ENCODE measurements at places on chromosomes 1 and 21.
A peak's percentile ranks its signal among the peaks of the same experiment; 100 is the strongest.

GRCh38 chr1:78096976-78097375, 51.2 kb downstream of the GIPC2 start:
- DNase-seq, result no peak

DNA sequence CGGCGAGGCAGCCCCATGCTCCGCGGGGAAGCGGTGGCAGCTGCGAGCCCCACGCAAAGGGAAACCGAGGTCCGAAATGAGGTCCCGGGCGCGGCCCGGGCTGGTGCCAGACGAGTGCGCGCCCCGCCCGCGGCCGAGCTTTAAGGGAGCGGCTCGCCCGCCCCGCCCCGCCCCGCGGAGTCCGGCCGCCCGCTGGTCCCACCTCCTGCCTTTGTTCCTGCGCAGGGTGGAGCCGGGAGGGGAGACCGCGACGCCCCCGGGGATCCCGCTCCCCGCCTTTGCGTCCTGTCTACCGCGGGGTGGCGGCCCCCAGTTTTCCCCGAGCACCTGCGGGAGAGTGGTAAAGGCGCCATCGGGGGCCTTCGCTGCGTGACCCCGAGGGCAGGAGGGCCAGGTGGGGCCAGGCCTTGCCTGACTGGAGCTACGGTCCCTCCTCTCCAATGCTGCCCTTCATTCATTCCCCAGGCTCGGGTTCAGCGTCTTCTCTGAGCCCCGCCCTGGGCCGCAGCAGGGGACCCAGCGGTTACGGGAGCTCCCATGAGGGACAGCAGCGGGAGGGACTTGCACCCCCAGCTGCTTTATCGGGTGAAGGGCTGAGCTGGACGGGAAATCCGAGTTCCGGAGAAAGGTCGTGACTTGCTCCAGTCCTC, at the start of gene HES2:
Gene HES2 (minus strand): TSS at position 116 of the 650 bp plus-strand sequence. CDS start 99 bp downstream, at position 17.
- no peak for DNase-seq

- peak; percentile 87 for DNase-seq
These were observed 2.9 kb upstream of the HTR6 start for GRCh38 chr1:19661721-19662228.

DNA sequence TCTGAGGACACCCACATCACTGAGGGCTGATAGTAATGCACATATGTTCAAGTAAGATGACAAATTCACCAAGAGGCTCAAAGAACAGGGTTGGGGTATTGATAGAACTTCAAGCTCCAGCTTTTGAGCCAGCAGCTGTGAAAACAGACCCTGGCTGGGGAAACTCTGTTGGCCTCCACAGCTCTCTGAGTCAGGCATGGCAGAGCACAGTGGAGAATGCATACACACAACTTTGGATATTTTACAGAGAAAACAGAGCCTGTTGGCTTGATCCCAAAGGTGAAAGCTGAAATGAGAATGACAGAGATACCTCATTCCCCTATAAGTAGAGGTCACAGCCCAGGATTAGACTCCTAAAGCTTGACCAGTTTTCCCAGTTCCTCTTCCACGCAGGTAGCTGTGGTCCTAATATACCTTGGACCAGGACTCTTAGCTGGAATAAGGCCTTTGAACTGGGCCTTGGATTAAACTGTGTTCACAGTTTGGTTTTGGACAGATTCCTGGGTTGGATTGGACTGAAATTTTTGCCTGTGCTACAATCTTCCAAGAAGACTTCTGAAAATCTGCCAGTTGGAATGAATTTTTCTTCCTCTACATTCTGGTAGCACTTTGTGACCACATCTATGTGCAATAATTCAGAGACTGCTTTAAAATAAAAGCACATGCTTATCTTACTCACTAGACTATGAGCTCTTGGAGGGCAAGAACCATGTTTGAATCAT, 101.6 kb upstream of the HMGB4 start:
- DNase-seq, result peak; percentile 93

GRCh38 chr1:203076031-203076511, 9.7 kb downstream of the MYOG start:
- DNase-seq, result no peak

GRCh38 chr1:226209307-226210059, 14.0 kb upstream of the MIXL1 start:
- peak; percentile 24 for DNase-seq

- no peak for DNase-seq
These were observed 3.3 kb downstream of the SSBP3 start for GRCh38 chr1:54402896-54403295.

- DNase-seq, result no peak
These were observed 48.1 kb upstream of the FOXO6 start for GRCh38 chr1:41312991-41313645.

GRCh38 chr1:183043872-183044854, 20.9 kb downstream of the LAMC1 start:
- no peak for DNase-seq

DNA sequence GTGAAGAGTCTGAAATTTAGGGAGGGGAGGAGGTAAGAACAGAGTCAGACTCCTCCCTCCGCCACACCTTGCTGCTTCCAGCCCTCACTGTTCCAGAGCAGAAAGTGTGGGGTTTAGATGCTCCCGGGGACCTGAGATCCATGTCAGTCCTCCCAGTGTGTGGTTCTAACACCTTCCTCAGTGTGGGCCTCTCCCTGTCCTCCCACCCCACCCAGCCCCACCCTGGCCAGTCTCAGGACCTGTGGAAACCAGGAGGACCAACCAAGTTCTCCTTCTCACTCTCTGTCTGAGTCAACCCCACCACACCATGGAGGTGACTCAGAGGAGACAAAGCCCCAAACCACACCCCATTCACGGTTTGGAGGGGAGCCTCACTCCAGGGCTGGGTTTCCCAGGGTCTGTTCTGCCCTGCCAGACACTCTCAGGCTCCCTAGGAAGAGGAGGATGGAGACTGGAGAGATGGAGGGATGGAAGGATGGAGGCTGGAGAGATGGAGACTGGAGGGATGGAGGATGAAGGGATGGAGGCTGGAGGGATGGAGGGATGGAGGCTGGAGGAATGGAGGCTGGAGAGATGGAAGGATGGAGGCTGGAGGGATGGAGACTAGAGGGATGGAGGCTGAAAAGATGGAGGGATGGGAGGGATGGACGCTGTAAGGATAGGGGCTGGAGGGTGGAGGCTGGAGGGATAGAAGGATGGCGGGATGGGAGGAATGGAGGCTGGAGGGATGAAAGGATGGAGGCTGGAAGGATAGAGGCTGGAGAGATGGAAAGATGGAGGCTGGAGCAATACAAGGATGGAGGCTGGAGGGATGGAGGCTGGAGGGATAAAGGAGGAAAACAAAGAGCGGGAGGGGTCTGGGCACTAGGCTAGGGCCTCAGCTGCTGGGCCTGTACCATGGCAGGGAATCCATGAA, 100.9 kb upstream of the RUNX3 start:
- DNase-seq, result no peak

- DNase-seq, result no peak
These were observed 93.6 kb downstream of the SIM2 start for GRCh38 chr21:36792505-36792967.

- DNase-seq, result peak; percentile 85
These were observed at the start of gene STUM for GRCh38 chr1:226548256-226549093. Gene STUM (plus strand): TSS chr1:226548764. CDS start chr1:226548905, 141 bp downstream.

DNA sequence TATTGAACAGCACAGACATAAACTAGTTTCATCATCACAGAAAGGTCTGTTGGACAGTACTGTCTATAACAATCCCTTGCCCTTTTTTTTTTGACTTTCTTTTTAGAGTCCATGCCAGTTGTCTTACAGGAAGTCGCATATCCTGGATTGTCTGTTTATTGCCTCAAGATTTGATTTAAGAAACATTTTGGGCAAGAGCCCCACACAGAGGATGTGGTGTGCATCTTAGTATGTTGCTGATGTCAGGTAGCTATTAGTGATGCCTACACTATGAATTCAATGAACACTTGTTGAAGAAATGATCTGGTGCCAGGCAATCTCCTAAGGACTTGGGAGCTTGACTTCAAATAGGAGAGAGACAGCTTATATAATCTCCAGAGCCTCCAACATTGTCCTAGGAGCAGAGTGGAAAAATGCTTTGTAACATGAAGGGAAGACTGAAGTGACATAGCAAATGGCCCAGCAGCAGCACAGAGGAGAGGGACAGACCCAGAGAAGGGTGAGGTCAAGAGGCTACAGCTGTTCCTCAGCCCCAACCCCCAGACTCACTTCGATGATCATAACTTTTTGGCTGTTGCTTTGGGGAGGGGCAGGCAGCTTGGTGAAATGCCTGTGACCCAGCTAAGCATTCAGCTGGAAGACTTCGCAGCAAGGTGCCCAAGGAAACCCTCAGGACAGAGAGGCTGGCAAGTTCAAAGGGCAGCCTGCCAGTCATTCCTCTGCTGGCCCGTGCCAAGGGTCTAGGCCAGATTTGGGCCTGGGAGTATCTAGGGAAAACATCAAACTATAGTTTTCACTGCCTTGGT, 7.5 kb upstream of the RAB29 start:
- no peak for DNase-seq

- DNase-seq, result peak; percentile 59
These were observed at the start of gene HES3 for GRCh38 chr1:6243993-6244392. Gene HES3 (plus strand): TSS chr1:6244179. CDS start chr1:6244366, 187 bp downstream.

DNA sequence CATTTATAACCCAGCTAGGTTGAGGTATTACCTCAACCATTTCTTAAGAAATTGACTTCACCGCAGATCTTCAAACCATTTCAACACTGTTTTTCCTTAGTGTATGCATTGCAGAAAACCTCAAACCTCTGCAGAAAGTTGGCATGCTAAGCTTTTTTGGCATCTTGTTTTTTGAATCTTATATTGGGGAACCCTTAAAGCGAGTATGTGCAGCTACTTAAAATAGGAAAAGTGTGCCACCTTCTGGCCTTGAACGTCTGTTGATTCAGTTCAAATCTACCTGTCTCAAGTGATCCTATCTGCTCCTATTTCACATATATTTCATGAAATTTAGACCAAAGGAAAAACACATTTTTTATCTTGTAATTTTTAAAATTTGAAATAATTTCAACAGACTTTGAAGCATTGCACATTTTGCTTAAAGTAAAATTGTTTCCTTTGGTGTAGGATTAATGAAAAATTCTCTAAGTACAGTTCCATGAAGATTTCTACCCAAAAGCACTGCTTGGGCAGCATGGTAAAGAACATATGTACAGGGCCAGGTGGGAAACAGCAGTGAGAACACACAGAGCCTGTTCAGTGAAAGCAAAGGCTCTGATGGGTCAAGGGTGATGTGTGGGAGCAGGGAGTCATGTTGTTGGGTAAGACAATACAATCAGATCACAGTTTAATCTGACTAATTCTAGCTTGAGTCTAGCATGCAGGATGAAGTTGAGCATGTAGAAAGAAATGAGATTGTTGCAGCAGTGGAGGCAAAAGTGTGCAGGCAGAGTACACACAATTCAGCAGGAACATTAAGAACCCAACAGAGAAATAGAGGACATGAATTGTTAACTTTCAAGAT, 17.2 kb downstream of the HENMT1 start:
- peak; percentile 78 for DNase-seq

- DNase-seq, result no peak
These were observed 721 bp upstream of the LCE1B start for GRCh38 chr1:152811050-152811449.

DNA sequence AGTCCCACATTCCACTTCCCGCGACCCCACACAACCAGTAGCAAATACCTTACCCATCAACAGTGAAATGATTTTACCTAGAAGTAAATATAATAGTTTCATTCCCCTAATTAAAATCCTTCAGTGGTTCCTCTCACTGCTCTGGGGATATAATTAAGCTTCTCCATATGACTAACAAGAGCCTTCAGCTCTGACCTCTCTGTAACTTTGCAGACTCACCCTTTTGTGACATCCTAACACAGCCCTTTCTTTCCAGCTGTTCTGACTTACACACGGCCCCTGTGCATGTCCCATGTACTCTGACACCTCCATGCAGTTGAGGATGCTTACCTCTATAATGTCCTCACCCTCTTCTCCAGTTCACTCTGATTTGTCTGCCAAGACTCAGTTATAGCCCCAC, 137.3 kb upstream of the SPAG17 start:
- DNase-seq, result no peak

DNA sequence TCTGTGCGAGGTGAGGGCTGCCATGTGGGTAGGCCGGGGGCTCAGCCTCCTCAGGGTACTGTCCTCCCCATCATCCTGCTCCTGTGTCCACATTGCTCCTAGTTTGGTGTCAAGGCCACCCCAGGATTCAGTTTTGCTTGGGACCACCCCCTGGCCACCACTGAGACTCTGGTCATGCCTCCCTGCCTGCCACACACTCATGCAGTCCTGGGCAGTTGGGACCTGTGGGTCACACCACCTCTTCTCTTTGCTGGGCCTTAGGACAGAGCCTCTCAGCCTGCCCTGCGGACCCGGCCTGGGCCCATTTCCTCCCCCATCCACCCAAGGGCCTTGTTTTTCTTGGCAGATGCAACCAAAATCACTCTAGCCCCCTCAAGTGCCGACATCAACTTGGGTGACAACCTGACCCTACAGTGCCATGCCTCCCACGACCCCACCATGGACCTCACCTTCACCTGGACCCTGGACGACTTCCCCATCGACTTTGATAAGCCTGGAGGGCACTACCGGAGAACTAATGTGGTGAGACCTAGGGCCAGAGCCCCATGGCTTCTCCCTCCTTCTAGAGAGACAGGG, 19.4 kb downstream of the TMEM81 start:
- DNase-seq, result no peak

DNA sequence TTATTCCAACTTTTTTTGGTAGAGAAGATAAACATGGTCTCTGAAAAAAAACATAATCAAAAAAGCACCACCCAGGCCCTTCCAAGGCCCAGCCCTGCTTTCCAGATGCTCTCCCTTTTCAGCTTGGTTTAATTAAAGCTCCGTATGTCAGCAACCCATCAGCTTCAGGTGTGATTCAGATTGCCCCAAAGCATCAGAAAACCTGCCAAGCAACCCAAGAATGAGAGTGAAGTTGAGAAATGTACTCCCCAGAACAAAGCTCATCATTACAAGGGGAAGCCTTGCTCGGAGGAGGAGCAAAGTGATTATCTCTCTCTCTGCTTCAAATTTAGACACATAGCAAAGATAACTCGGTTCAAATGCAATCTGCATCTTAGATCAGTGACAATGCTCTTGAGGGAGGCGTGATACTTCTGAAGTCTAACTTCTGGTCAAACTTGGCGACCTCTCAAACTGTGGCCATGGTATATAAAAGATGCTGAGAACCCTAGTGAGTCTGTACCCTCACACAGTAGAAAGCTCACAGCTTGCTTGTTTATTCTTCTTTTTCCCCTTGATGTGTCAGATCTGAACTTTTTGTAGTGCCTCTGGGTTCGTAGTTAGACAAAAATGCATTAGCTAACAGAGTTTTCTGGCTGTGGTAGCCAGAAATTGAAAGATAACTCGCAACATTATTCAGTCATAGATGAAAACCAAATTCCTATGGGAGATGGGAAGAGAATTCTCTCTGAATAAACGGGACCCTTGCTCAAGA, 63.3 kb upstream of the ZC3H11B start:
- DNase-seq, result no peak

Measured in brain (organoid and tissue), 16 donors.